Camera-type eye (tissue), 1 donor: ENCODE measurements at places on chromosomes 7 and 10. TPM values are rescaled to one million over a fixed set of nuclear protein-coding genes. Genes with fewer than 3 reads are reported as not detected.

The CALY gene
- total RNA-seq, result 3.0 TPM

The VENTX gene
- total RNA-seq, result 0.22 TPM

The CALN1 gene
- 9.8 TPM for total RNA-seq

The SMKR1 gene
- total RNA-seq, result 1.3 TPM

The OPN1SW gene
- 35.2 TPM for total RNA-seq

The STOX1 gene
- total RNA-seq, result 7.4 TPM

The PRSS37 gene
- total RNA-seq, result not detected

The ARHGEF5 gene
- total RNA-seq, result 6.9 TPM

The PHYHIPL gene
- total RNA-seq, result 46.2 TPM

The ZMIZ1 gene
- total RNA-seq, result 69.9 TPM

The SLC35G1 gene
- 8.0 TPM for total RNA-seq

The CREB5 gene
- total RNA-seq, result 40.2 TPM

The NEURL1 gene
- 16.8 TPM for total RNA-seq

The LRIT1 gene
- total RNA-seq, result 51.8 TPM

The RSPH10B2 gene
- total RNA-seq, result not detected

The MKX gene
- 13.1 TPM for total RNA-seq

The DNTT gene
- not detected for total RNA-seq

The CFAP69 gene
- 29.0 TPM for total RNA-seq

The SERPINE1 gene
- 6.8 TPM for total RNA-seq

The VSTM4 gene
- total RNA-seq, result 30.1 TPM

The ABCB4 gene
- 4.6 TPM for total RNA-seq

The CARD11 gene
- 1.6 TPM for total RNA-seq

The EN2 gene
- 0.11 TPM for total RNA-seq

The CDC14C gene
- total RNA-seq, result 0.22 TPM

The ERVW-1 gene
- not detected for total RNA-seq

The GPR15LG gene
- not detected for total RNA-seq

The RELN gene
- 144 TPM for total RNA-seq

The MYO3A gene
- total RNA-seq, result 10.5 TPM

The NPY gene
- 3.7 TPM for total RNA-seq

The TRUB1 gene
- total RNA-seq, result 45.4 TPM

The ARF5 gene
- total RNA-seq, result 135 TPM

The ZNF365 gene
- 2.9 TPM for total RNA-seq

The CLCN1 gene
- total RNA-seq, result 0.22 TPM

The GTF2IRD1 gene
- 42.5 TPM for total RNA-seq

The GNAT3 gene
- total RNA-seq, result not detected

The AKR1C4 gene
- not detected for total RNA-seq

The BMPER gene
- total RNA-seq, result 10.6 TPM

The LIPK gene
- not detected for total RNA-seq
